Right ventricle myocardium superior (tissue), 1 donor: ENCODE measurements at places on chromosomes 7 and 10. TPM values are rescaled to one million over a fixed set of nuclear protein-coding genes. Genes with fewer than 3 reads are reported as not detected.

DNA sequence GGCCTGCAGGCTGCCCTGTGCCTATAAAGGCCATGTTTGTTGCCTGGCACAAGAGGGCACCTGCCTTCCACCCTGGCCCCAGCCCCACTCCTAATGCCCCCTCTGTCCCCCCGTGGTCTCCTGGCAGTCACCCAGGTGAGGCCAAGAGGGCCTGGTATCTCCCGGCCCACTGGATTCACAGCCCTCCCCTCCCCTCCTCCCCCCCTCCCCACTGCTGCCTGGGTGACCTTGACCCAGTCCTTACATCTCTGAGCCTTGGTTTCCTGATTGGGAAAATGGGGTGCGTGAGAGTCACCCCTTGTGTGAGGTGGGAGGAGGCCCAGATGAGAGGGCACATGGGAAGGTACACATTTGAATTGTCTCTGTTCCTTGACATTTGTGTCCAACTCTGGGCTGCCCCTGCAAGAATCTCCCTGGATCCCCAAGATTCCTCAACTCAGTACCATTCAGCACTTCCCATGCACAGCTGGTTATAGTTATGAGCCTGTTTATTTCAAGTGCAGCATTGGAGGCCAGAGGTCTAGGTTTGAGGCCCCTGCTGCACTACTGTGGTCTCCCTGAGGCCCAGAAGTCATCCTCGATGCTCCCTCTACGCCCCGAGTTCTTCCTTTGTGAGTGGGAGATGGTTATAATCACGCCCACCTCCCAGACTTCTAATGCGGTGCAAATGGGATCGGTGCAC lies 58.9 kb downstream of the TMEM270 start:
- no peak for DNase-seq

- no peak for DNase-seq
Measured at GRCh38 chr7:129865093-129865924, 87.5 kb downstream of the UBE2H start.

The CCDC172 gene
- not detected for total RNA-seq

GRCh38 chr7:146235195-146235594 lies 118.6 kb downstream of the CNTNAP2 start:
- no peak for DNase-seq

The CTTNBP2 gene
- total RNA-seq = 2.0 TPM

GRCh38 chr10:48439581-48440041 lies 133.1 kb downstream of the MAPK8 start:
- no peak for DNase-seq

DNA sequence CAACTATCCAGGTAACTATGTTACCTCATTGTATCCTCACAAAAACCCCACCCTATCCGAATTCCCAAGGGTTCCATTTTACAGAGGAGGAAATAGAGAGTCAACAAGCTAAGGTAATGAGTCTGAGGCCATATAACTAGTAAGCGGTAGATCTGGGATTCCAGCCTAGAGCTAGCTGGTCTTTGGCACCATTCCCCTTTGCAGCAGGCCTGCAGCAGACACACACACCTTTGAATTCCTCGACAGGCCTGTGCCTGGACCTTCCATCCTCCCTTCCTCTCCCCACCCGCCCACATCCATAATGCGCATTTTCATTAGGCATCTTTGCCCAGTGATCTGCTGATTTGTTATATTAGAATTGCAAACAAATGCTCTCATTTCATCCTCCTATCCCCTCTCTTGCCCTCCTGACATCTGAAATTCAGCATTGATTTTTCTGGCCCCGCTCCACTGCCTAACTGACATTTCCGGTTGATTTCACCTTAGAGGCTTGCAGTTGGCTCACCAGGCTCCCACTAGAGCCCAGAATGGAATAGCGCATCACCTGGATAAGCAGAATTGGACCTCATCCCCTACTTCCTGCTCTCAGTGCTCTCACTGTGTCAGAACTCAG lies 129.5 kb downstream of the PLXNA4 start:
- DNase-seq = no peak

GRCh38 chr10:84075226-84076046 lies 63.9 kb upstream of the GHITM start:
- no peak for DNase-seq

The ELMO1 gene
- 11.9 TPM for total RNA-seq

- DNase-seq = no peak
Measured at GRCh38 chr7:157857578-157858075, 520.8 kb downstream of the DNAJB6 start.

- DNase-seq = no peak
Measured at GRCh38 chr7:96936621-96937020, 68.7 kb upstream of the DLX6 start.

DNA sequence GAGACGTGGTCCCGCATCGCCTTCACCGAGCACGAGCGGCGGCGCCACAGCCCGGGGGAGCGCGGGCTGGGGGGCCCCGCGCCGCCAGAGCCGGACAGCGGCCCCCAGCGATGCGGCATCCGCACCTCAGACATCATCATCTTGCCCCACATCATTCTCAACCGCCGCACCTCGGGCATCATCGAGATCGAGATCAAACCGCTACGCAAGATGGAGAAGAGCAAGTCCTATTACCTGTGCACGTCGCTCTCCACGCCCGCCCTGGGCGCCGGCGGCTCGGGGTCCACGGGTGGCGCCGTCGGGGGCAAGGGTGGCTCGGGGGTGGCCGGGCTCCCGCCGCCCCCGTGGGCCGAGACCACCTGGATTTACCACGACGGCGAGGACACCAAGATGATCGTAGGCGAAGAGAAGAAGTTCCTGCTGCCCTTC lies 737 bp downstream of the CNNM2 start:
- no peak for DNase-seq

GRCh38 chr10:124602121-124602561 lies 140.5 kb downstream of the LHPP start:
- peak; percentile 34 for DNase-seq

GRCh38 chr7:151012911-151013347 lies 11.4 kb downstream of the ATG9B start:
- DNase-seq = no peak

- no peak for DNase-seq
Measured at GRCh38 chr10:62626079-62626478, 178.4 kb upstream of the ADO start.

- DNase-seq = no peak
Measured at GRCh38 chr7:33431543-33431942, 302.2 kb downstream of the BBS9 start.

The KNDC1 gene
- not detected for total RNA-seq

DNA sequence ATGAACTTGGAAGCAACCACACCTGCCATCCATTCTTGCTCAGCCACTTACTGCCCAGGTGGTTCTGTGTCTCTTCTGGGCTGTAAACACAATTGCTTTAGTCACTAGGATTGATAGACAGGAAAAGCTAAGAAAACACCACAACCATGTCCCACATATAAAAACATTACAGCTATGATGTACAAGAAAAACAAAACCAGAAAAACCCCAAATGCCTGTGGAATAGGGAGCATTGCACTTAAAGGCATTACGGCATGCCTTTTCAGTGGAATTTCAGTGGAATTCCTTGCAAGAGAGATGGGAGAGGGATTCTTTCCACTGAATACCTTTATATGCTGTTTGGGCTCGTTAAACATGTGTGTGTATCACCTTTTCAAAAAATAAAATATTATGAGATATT lies 44.2 kb upstream of the GPR26 start:
- DNase-seq = no peak
